ENCODE measurements at places on chromosomes 12 and 14. TPM values are rescaled to one million over a fixed set of nuclear protein-coding genes. Genes with fewer than 3 reads are reported as not detected.

Gene KRT72
- not detected for total RNA-seq

Gene RNF212B
- total RNA-seq = not detected

Gene CLEC1B
- not detected for total RNA-seq

Gene GALNT16
- 11.4 TPM for total RNA-seq

Gene ZC2HC1C
- 1.5 TPM for total RNA-seq

Gene LRP1-AS
- not detected for total RNA-seq

Gene ZNF385A
- total RNA-seq = 5.0 TPM

Gene TMEM132D
- 0.32 TPM for total RNA-seq

Gene HVCN1
- total RNA-seq = 9.9 TPM

Gene TSFM
- total RNA-seq = 15.9 TPM

Gene LARP4
- 77.5 TPM for total RNA-seq

Gene SLC25A47
- not detected for total RNA-seq

Gene FOXG1
- total RNA-seq = not detected

Gene CBX5
- 83.2 TPM for total RNA-seq

Gene SRGAP1
- 18.0 TPM for total RNA-seq

Gene RHEBL1
- not detected for total RNA-seq

Gene ZNF10
- total RNA-seq = 18.3 TPM

Gene RBP5
- 2.6 TPM for total RNA-seq

Gene TMEM253
- 0.37 TPM for total RNA-seq

Gene PLBD1
- 55.3 TPM for total RNA-seq

Gene SAMD4A
- total RNA-seq = 58.5 TPM

Gene IGF1
- total RNA-seq = 71.1 TPM

Gene IFI27
- 19.9 TPM for total RNA-seq

Gene HSP90AA1
- total RNA-seq = 242 TPM

Gene AKAP3
- 0.63 TPM for total RNA-seq

Gene KLHDC1
- 21.6 TPM for total RNA-seq

Gene PMCH
- total RNA-seq = not detected

Gene RNASE4
- 39.5 TPM for total RNA-seq

Gene SMIM41
- 3.4 TPM for total RNA-seq

Gene FSCB
- total RNA-seq = 0.90 TPM

Gene GLI1
- 11.5 TPM for total RNA-seq

Gene CCDC175
- 0.74 TPM for total RNA-seq

Gene LHX5
- total RNA-seq = not detected

Gene LALBA
- not detected for total RNA-seq

Gene CTDSP2
- total RNA-seq = 80.2 TPM

Gene AICDA
- 0.26 TPM for total RNA-seq

Gene INHBC
- not detected for total RNA-seq

Gene ADAM21
- not detected for total RNA-seq

Gene RND1
- 0.53 TPM for total RNA-seq

Gene CELA1
- not detected for total RNA-seq

Gene AQP6
- total RNA-seq = 0.26 TPM

Gene HHIPL1
- 3.8 TPM for total RNA-seq

Gene MYO1A
- 0.16 TPM for total RNA-seq

Gene JPH4
- 2.7 TPM for total RNA-seq

Gene COPZ1
- 113 TPM for total RNA-seq

Gene CMKLR1
- total RNA-seq = 17.6 TPM

Gene MMP19
- 4.3 TPM for total RNA-seq

Gene CD163L1
- total RNA-seq = 7.3 TPM

Gene DLGAP5
- total RNA-seq = 23.4 TPM

All from urinary bladder (tissue), 4 donors.